ENCODE measurements at places on chromosomes 11 and 22.

DNA sequence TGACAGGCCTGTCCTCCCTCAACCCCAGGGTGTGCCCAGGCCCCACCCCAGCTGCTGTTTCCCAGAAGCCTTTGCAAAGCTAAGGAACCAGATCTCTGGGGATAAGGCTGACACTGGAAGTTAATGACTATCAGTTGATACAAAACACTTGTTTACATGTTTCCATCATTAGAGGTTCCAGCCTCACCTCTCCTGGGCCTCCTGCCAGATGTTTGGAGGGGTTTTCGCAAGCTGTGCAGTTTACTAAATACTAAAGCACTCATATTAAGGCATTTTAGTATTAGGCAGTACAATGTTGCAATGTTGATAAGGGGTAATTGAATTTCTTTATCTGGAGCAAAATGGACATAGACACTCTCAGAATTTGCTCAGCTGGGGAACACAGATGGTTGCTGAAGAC is 218.7 kb downstream of the INSC start:
- DNase-seq = no peak

- DNase-seq = peak; percentile 35
Measured at GRCh38 chr11:62789576-62789975, 2.2 kb downstream of the TMEM223 start.

- peak; percentile 64 for DNase-seq
Measured at GRCh38 chr11:5624489-5625279, at the start of gene TRIM34. TRIM34 (plus strand) TSS chr11:5625001; CDS start chr11:5632332, 7,331 bp downstream.

DNA sequence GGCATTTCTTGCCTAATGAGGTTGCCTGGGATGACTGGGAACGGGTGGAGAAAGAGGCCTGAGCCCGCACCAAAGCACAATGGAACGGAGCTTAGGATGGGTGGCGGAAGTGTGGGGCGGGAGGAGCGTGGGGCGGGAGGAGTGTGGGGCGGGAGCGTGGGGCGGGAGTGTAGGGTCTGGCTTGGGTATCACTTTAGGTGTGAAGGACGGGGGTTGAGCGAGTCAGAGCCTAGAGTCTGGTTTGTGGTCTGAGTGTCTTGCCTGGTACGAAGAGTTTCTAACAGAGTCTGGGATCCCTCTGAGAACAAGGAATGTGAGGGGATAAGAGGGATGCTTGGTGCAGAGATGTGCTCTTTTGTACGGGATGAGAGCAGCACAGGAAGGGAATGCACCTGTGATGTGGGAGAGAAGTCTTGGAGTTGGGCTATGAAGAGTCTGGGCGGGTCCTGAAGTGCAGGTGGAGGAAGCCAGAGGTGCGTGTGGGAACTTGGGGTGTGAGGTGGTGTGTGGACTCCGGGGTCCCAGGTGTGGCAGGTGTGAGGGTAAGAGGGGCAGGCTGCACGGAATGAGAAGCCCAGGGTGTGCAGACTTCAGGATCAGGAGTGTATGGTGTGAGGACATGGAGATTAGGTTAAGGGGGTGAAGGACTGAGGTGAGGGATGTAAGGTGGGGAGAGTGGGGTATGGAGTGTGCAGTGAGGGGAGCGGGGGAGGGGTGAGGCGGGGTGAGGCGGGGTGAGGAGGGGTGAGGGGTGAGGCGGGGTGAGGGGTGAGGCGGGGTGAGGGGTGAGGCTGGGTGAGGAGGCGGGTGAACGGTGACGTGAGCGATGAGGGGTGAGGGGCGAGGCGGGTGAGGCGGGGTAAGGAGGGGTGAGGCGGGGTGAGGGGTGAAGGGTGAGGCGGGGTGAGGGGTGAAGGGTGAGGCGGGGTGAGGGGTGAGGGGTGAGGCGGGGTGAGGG is 1.0 kb downstream of the SYCE3 start:
- DNase-seq = no peak

DNA sequence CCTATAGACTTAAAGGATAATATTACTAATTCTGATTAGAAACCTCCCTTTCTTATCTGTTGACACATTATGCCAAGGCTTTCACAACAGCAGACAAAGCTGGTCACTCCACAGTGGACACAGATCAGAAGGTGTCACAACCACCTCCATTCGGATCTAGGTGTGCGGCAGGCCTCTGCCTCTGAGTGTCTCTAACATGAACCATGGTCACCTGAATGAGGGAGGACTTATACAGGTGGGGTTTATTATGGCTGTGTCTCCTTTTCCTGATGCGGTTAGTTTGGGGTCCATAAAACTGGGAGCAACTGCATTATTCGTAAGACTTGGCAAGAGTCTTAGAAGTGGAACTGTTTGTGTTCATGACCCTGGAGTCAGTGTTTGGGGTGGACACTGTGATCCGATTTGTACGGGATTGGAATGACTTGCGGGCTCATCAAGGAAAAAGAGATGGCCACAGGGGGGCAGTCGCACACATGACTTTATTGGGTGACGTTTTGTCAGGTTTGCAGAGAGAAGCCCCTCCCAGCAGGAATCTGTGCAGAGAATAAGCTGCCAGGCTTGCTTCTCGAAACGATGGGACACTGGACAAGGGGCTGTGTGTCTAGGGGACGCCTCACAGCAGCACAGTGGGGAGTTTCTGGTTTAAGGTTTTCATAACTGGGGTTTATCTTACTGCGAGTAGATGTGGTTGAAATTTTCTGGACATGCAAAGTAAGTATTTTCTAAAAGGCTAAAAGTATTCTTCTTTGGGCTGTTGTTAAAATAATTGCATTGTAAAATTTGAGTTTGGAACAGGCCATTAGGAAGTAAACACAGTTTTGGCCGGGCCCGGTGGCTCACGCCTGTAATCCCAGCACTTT is 90.6 kb downstream of the GAB4 start:
- peak; percentile 83 for DNase-seq

DNA sequence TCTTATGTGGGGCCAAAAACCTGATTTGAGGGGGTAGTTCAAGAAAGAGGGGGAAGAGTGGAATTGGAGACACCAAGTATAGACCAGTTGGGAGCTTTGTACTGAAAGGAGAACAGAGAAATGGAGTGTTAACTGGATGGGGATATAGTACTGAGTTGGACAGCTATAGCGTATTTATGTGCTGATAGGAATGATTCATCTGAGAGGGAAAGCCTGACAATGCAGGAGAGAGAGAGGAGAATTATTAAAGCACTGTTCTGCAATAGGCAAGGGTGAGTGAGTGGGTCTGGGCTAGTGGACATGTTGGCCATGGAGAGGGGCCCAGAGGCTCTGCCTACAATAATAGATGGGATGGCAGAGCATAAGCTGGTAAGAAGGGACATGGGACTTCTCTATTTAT is 52.9 kb upstream of the PITPNB start:
- DNase-seq = no peak

- DNase-seq = no peak
Measured at GRCh38 chr11:45794169-45794568, 10.8 kb upstream of the SLC35C1 start.

DNA sequence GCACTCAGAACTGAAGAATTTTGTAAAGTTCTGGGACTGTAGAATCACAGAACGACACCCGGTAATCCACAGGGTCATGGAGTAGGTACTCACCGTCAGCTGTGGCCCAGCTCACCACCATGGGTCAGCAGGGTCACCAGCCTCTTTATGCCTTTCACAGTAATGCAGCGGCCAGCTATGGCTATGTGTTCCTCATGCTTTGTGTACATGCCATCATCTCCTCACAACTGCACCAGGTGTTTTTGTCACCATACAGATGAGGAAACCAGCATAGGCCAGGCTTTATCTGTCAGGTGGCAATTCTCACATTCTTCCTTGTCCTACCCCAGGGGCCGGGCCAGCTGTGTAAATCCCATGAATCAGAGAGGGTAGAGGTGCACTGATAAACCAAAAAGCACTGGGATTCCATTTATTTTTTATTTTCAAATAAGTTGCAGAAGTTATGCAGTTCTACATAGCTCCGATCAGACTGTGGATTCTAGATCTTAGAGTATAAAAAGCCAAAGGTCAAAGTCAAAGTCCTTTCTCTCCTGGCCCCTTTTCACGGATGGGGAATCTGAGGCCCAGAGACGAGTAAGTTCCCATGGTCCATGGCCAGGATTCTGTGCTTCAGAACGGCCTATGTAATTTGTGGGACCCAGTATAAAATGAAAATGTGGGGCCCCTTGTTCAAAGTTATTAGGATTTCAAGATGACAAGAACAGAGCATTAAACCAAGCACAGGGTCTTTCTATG is 17.5 kb downstream of the TSKU start:
- DNase-seq = peak; percentile 21

- no peak for DNase-seq
Measured at GRCh38 chr22:50444663-50445062, 30.2 kb downstream of the SBF1 start.

- no peak for DNase-seq
Measured at GRCh38 chr11:115067471-115067870, 389.1 kb downstream of the NXPE2 start.

DNA sequence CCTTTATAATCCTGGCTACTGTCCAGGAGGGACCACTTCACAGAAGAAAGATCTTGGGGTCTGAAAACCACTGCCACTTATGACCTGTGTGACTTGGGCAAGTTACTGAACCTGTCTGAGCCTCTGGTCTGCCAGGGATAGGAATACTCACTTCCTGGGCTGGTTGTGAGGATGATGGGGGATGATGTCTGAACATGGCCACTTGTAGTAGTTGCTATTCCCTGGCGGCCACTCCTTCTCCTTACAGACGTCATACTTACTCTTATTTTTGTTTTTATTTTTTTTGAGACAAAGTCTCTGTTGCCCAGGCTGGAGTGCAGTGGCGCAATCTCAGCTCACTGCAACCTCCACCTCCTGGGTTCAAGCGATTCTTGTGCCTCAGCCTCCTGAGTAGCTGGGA is 26.1 kb downstream of the CD82 start:
- DNase-seq = no peak

- DNase-seq = no peak
Measured at GRCh38 chr22:31199187-31199586, 12.9 kb upstream of the LIMK2 start.

GRCh38 chr11:114285599-114285998 is 10.6 kb upstream of the NNMT start:
- peak; percentile 94 for DNase-seq

GRCh38 chr11:68325907-68326220 is 13.5 kb downstream of the LRP5 start:
- no peak for DNase-seq

DNA sequence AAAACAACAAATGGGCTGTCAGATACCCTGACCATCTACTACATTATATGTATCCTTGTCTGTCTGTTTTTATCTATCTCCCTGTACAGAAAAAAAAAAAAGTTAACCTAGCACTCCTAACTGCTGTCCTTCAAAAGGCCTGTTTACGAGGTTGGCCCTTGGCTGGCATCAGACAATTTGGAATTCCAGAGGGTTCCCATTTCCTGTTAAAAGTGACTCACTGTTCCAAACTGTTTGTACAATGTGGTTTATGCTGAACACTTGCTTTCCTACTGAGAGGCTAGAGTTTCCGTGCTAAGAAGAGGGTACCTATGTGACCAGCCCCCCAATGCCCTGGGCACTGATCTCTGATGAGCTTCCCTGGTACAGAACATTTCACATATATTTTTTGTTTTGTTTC is 65.9 kb upstream of the HMGXB4 start:
- DNase-seq = peak; percentile 66

DNA sequence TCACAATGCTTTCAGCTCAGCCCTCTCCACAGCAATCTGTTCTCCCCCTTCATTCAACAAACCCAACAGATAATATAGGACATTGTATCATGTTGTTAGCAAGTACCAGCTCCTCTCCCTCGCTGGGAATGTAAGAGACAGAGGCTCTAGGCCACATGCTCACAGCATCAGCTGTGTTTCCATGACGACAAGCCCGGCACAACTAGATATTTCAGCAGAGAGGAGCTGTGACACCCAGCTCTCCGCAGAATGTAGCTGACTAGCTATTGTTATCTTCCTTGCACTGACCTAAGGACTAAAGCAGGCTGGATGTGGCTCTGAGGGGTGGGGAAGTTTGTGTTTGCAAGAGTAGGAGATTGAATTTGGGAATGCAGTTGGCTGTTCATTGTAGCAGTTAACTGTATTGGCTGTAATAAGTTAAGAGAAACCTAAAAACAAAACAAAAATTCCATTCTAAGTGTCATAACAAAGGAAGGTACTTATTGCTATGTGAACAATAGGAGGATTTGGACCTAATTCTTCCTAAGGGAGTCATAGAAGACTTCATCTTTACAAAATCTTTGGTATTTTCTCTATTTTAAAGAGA is 28.0 kb upstream of the RRAS2 start:
- DNase-seq = peak; percentile 72
